Stimulated activated CD8-positive, alpha-beta memory T cell treated with anti-CD3 and anti-CD28 coated beads, Interleukin-7, amount 100 ng/mL, for 1 hour (primary cell): ENCODE measurements at places on chromosomes 16 and 17.

GRCh38 chr17:57911834-57912673, 43.2 kb downstream of the CUEDC1 start:
- DNase-seq, result no peak

- DNase-seq, result no peak
These were observed 224.6 kb upstream of the GOT2 start for GRCh38 chr16:58958749-58959148.

GRCh38 chr16:7026639-7027038, 306.0 kb upstream of the RBFOX1 start:
- no peak for DNase-seq

- no peak for DNase-seq
These were observed 638 bp upstream of the TMEM88 start for GRCh38 chr17:7854078-7854777.

DNA sequence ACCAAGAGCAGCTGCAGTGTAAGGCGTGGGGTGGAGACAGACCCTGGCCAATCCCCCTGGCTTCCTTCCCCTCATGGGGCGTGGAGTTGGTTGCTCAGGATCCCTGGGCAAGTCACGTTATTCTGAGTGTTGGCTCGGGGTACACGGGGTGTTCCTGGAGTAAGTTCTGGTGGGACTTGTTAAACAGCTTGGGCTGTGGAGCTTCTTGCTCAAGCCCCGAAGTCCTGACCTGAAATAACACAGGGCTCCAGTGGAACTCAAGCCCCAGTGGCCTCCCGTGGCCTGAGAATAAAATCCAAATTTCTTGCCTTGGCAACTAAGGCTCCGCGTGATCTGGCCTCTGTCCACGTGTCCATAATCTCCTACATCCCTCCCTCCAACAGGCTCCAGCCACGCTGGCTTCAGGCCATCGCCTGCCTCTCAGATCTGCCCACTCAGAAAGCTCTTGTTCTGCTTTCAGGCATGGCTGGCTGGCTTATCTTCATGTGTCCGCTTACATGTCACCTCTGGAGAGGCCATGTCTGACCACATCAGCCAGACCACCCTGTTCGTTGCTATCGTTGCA, 49.3 kb upstream of the BCO1 start:
- no peak for DNase-seq

DNA sequence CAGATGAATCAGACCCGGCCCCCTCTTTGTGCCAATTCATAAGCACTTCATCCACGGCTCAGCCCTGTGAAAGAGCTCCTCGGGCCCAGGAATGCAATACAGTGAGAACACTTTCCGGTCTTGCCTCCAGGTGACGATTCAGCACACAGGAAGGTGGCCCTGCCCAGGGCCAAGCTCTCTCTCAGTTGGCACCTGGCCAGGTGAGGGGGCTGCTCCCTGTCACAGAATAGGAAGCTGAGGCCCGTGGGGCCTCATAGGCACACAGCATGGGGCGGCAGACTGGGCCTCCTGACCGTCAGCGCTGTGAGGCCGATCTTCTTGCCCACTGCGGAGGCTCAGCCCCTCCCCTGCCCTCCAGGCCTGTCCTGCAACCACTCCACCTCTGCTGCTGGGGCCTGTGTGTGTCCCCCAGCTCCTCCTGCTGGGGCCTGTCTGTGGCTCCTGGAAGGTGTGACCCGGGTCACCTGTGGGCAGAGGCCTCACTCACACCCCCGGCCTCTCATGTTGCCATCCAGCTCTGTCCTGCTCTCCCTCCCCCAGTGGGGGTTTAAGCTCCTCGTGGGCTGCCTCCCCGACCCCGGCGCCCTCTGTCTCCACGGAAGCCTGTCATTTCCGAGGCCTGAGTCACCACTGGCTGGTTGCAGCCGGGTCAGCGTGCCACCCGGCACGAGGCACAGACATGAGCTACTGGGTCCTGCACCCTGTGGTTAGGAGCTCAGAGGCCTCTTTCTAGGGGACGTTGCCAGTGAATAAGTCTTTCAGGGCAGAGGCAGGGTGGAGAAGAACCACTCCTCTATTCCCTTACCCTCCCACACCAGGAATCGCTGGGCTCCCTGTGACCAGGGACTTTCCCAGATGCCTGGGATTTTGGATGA, 114.4 kb downstream of the SEC14L1 start:
- DNase-seq, result no peak

GRCh38 chr17:8148560-8148959, 3.6 kb downstream of the PER1 start:
- DNase-seq, result no peak

DNA sequence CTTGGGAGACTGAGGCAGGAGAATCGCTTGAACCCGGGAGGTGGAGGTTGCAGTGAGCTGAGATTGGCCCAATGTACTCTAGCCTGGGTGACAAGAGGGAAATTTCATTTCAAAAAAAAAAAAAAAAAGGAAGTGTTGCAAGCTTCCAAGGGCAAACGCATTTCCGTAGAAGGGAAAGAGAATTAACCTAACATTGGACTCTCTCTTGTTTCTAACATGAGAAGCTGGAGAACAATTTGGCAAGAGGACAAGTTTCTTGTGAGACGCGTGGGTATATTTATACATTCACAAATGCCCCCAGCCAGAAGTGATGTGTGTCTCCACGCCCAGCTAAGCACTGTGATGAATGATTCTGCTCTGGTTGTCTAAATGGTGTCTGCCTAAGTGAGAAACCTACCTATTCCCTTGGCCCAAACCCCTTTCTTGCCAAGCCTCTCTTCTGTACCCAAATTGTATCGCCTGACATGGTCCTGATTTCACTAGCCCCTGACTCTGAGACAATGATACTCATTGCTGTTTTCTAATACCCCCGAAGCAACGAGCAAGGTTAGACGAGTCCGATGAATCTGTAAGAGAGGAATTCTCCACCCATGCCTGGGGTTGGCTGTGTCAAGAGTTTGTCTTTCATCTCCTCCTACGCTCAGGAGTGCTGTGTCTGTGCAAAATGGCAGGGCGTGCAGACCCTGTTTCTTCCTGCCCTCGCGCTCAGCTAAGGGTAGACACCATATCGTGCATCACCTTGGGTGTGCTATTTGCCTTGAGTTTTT, 14.2 kb upstream of the ST6GALNAC2 start:
- no peak for DNase-seq

- DNase-seq, result no peak
These were observed 37.8 kb downstream of the CACNG1 start for GRCh38 chr17:67082107-67082506.

GRCh38 chr16:55655897-55656681, at the start of gene SLC6A2:
Gene SLC6A2, plus strand, starts transcription at chr16:55655988. Its CDS starts 707 bp downstream, at chr16:55656695.
- DNase-seq, result no peak

DNA sequence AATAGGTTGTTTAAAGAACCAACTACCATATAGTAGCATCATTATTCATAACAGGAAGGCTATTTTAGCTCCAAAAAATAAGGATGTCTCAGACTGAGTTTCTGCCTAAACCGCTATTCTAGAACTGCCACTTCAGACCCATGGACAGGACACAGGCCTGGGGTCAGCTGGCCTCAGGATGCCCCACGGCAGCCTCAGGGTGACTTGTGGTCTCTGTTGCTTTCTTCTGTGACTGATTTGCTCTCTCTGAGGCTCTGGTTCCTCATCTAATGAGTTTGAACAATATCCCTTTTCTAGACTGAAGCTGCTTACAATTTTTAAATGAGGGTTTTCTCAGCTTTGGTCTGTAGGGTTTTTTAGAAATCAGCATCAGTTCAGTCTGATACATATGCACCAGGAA, 31.8 kb upstream of the IRF8 start:
- no peak for DNase-seq

DNA sequence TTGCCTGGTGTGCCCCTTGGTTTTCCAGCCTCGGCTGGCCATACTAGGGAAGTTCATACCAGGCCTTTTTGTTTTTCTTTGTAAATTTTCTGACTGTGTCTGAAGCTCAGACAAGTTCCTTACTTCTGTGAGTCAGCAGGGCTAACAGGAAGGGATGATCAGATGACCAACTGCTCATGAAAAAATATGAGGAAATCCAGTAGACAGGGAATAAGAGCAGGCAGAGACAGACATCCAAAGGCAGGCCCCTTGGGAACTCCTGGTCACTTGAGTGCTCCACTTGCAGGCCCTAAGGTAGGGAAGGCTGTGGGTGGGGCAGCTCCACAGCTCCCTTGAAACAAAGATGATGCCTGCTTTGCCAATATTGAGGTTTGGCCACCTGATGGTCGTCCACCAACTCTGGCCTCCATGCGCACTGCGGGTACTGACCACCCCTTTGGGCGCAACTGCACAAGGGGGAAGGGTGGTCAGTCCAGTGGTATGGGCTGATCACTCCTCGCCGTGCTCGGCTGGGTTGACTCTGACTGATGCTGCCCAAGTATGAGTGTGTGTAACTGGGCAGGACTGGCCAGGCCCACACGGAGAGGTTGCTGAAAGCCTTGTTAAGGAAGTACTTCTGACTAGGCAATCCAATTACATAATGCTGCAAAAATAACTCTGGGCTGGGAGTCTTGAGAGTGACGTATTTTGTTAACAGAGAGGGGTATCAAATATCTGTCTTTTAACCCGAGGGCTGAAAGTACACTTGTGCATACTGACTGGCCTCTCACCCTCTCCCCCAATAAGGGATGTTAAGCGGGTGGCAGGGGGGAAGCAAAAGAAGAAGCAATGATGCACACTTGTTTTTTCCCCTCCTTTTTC, 20.8 kb upstream of the ZFHX3 start:
- DNase-seq, result no peak

GRCh38 chr16:58046936-58047335, 21.4 kb downstream of the MMP15 start:
- no peak for DNase-seq

- no peak for DNase-seq
These were observed 187.2 kb upstream of the CHMP6 start for GRCh38 chr17:80804466-80804865.

DNA sequence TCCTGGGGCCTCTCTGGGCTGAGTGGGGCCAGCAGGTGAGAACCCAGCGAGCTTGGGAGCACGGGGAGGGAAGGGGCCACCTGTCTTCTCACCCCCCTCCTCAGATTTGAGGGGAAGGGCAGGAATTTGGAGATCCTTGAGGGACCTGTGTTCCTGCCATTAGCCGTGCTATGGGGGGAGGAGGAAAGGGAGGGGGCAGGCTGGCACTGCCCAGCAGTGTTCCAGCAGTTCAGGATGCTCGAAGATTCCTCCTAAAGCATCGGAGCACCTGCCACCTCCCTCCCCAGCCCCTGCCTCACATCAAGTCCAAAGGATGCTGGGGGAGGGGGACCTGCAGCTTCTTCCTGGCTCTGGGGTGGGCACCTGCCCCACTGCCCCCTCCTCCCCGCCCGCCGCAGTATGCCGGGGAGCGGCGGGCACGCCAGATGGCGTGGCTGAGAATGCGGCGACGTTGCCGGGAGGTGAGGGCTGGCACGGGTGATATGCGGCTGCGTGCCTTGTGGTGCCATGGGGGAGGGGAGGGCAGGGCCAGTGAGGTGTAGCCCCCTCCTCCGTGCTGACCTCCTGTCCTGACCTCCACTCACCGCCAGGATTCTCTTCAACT, 4.7 kb upstream of the NEUROD2 start:
- DNase-seq, result no peak
